ENCODE measurements at places on chromosomes 13 and 19.

- no peak for DNase-seq
Observed at GRCh38 chr19:37593996-37594303, 642 bp downstream of the ZNF571 start.

DNA sequence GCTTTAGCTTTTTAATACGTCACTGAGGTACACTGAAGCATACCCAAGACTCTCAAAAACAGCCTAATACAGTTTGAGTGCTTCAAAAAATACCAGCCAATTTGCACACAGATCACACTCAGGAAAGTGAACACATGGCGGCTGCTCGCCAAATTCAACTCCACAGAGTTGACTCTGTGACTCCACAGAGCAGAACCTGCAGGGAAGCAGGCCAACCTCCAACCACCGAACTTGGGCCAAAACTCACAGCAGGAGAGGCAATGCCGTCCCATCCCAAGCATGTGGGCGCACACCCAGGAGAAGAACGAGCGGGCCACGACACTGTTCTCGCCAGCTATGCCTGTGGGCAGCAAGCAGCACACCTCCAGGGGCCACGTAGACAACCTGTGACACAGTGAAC lies 21.1 kb downstream of the ELL start:
- DNase-seq = no peak

DNA sequence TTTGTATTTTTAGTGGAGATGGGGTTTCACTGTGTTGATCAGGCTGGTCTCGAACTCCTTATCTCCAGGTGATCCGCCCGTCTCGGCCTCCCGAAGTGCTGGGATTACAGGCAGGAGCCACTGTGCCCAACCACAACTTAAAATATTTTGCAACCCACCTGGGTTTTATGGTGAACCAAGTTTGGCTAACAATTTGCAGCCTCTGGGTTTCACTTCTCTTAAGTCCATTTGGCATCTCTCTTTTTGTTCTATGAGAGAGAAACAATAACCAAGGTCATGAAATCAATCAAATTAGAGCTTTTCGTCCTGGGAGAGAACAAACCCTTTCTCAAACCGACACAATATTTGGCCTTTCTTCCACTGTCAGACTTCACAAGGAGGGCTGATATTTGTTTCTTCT lies 5.6 kb upstream of the SMAD9 start:
- DNase-seq = no peak

- DNase-seq = no peak
Observed at GRCh38 chr19:46730187-46730586, 13.3 kb upstream of the PRKD2 start.

GRCh38 chr13:99686157-99686572 lies 184.9 kb downstream of the TM9SF2 start:
- no peak for DNase-seq

DNA sequence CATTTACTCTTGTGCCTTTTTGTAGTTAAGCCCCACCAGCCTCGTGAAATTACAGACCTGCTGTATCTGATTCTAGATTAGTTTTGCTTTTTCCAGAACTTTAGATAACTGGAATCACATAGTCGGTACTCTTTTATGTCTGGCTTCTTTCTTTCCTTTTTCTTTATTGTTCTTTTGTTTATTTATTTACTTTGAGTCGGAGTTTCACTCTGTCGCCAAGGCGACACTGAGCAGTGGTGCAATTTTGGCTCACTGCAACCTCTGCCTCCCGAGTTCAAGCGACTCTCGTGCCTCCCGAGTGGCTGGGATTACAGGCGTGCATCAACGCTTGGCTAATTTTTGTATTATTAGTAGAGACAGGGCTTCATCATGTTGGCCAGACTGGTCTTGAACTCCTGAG lies 6.0 kb upstream of the NCCRP1 start:
- no peak for DNase-seq

- no peak for DNase-seq
Observed at GRCh38 chr13:112161521-112162301, 94.8 kb downstream of the SOX1 start.

DNA sequence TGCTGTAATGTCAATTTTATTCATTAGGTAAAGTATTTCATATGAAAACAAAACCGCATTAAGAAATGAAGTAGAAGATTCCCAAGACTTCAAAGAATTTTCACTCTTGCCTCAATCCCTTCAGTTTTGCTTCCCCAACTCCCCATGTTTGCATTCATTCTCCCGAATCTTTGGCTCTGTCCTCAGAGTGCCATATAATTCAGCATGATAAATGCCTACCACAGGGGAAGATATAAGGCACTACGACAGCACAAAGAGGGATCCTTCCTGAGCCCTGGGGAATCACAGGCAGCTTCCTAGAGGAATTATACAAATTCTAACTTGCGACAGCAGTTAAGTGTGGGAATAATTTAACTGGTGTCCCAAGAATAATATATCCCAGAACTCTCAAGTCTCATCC lies 68.5 kb downstream of the TSC22D1 start:
- DNase-seq = no peak

DNA sequence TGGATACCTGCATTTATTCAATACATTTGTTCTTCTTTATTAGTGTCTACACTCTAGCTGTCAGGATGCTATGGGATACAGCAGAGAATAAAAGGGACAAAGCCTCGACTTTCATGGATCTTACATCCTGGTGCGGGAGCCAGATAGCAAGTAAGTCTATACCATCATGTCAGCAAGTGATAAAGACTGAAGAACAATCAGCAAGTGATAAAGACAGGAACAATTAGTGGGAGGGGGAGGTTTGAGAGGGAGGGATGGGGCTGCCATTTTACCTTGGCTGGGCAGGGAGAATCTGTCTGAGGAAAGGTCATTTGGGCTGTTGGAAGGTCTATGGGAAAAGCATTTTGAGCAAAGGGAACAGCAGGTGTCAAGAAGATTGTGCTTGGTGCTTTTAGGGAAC lies 2.6 kb upstream of the UBE2S start:
- no peak for DNase-seq

- DNase-seq = no peak
Observed at GRCh38 chr19:5718579-5719273, 1.2 kb downstream of the LONP1 start.

GRCh38 chr19:2983351-2984214 lies 6.2 kb downstream of the TLE6 start:
- no peak for DNase-seq

DNA sequence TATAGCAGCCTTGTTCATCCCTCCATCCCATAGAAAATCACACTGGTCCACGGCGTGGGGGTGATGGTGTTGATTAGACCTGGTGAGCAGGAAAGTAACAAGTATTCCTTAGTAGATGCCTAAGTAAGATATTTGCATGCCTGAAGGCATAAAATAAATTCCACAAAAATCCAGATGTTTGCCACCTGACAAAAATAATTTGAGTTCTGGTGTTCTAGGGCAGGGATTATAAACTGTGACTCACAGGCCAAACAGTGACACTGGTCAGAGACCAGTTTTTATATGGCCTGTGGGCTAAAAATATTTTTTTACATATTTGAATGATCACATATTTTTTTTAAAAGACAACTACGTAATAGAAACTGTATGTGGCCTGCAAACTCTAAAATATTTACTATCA lies 310.7 kb downstream of the RFC3 start:
- DNase-seq = no peak

DNA sequence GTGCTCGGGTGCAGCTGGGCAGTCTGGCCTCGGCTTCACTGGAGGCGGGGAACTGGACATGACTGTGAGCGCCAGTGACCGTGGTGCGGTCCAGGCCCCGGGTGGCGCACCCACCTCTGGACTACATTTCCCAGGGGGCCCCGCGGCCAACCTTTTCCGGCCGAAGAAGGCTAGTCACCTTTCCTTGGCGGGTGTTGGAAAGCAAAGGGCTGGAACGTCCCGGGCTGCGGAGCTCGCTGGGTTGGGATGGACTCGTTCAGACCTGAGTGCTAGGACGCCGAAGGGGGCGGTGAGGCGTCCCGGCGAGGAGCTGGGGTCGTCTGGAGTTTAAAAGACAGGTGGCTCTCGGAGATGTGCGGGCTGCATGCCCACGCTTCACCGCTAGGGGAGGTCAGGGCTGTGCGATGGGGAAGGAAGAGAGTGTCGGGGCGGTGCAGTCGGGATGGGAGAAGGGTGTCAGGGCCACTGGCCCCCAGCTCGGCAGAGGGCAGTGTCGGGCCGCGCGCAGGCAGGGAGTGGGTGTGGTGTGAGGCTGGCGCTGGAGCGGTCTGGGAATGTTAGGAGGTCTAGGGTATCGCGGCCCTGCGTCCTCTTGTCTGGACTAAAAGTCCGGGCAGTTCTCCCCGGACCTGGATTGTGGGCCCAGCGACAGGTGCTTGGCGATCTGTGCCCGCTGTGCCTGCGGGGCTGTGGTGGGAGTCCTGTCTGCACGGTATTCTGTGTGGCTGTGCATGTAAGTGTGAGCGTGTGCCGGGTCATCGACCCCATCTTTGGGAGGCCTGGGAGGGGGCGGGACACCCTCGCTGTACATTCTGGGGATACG lies 57.1 kb downstream of the ZNF568 start:
- DNase-seq = peak; percentile 46

DNA sequence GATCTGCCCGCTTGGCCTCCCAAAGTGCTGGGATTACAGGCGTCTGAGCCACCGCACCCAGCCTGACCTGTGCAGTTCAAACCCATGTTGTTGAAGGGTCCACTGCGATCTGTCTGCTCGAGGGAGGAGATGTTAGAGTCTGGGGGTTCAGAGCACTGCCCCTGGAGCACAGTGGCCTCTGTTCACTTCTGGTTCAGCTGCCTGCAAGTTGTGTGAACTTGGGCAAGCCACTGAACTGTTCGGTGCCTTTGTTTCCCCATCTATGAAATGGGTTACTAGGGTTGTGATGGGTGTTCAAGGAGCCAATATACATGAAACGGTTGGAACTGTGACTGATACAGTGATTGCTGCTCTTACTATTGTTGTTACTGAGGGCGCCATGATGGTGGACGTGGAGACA lies 1.7 kb downstream of the PLIN5 start:
- DNase-seq = no peak

DNA sequence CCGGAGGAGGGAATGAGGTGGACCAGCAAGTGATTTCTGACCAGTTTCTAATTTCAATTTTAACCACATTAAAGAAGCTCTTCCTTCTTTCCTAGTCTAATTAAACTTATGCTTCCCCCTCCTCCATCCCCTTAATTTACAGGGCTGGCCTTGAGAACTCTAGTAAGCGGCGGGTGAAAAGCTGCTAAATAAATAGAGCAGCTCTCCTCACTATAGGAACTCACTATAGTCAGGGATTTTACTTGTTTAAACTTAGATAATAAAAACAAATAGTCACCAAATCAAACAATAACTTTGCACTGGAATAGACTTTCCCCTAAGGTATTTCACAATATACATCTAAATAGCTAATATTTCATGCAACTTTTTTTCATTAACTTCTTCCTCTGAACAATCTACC lies 1838.2 kb upstream of the PRR20A start:
- DNase-seq = no peak

DNA sequence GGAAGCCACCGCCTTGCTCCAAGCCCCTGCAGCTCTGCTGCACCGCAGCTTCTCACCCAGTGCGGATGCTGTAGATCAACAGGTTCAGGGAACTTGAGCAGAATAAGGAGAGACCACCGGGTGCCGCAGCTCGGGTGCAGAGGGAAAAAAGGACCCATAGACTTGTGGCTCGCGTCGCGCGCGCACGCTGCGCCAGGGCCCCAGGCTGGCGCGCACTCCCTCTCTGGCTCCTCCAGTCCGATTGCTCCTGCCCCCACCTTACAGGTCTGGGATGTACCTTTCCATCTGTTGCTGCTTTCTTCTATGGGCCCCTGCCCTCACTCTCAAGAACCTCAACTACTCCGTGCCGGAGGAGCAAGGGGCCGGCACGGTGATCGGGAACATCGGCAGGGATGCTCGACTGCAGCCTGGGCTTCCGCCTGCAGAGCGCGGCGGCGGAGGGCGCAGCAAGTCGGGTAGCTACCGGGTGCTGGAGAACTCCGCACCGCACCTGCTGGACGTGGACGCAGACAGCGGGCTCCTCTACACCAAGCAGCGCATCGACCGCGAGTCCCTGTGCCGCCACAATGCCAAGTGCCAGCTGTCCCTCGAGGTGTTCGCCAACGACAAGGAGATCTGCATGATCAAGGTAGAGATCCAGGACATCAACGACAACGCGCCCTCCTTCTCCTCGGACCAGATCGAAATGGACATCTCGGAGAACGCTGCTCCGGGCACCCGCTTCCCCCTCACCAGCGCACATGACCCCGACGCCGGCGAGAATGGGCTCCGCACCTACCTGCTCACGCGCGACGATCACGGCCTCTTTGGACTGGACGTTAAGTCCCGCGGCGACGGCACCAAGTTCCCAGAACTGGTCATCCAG lies 964 bp downstream of the PCDH17 start:
- no peak for DNase-seq

DNA sequence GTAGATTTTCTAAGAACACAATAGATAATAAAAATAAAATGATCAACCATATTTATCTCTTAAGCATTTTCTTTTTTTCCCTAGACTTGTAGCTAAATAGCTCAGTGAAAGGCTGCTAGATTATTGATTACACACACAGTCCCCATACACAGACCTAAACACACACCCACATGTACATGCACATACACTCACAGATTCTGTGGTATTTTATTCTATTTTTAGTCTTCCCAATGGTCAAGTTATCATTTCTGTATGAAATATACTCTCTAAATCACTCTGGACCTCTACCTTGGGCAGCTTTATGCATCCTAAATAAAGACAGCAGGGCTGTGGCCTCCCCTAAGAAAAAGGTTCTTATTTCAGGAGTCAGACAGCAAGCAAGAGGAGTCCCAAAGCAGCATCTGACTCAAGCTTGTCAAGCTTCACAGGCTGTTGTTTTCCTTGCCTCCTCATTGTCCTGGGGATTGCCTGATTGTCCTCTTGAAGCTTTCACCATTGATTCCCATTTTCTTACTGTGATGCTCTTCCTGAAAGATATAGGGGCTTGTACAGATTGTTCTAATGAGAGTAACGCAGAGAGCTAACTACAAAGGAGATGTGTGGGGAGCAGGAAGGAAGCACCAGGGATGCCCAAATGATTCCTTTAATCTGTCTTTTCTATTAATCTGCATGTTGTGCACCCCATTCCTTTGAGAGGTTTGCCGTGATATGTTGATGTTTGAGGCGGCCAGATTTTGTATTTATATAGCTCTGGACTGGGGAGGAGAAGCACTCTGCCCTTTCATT lies 986.5 kb downstream of the PCDH17 start:
- DNase-seq = no peak

DNA sequence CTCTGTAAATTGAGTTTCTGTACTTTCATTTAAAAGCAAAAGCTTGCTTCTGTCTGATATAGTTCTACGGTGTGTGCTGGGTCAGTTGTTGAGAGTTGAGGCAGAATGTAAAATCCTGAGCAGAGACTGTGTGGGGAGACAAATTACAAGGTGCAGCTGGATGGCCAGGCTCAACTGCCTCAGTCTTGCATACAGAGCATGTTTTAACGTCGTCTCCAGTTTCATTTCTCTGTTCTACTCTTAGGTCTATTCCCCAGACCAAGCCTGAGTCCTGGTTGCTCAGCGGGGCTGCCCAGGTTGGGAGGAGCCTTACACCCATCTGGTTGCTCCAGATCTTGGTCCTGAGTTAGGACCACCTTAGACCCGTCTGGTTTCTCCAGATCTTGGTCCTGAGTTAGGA lies 54.4 kb upstream of the MEDAG start:
- DNase-seq = no peak

Measured in cerebellar nuclear complex (tissue), 1 donor.